Non-pigmented ciliary epithelial cell (primary cell): ENCODE measurements at places on chromosomes 7 and 10.

GRCh38 chr7:12633582-12633981 lies 53.9 kb upstream of the ARL4A start:
- DNase-seq: no peak

- DNase-seq: no peak
Observed at GRCh38 chr7:137417464-137417863, 73.9 kb upstream of the PTN start.

DNA sequence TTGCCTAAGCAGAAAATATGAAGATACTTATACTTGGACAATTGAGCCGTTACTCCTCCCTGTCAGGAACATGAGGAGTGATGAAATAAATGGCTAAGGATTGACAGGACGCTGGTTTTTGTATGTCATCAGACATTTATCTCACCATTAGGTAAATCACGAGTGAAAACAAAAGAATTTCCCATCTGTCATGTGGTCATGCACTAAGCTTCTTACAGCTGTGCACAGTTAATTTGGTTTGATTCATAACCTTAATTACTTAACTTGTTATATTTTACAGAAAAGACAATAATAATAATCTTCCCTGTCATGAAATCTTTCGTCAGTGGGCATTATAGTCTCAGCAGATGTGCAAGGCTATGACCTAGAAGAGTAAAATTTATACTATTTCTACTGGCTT lies 266.5 kb downstream of the HGF start:
- no peak for DNase-seq

GRCh38 chr7:32179567-32179966 lies 109.4 kb upstream of the PDE1C start:
- no peak for DNase-seq

- no peak for DNase-seq
Observed at GRCh38 chr10:107665459-107665858, 501.0 kb upstream of the SORCS1 start.

DNA sequence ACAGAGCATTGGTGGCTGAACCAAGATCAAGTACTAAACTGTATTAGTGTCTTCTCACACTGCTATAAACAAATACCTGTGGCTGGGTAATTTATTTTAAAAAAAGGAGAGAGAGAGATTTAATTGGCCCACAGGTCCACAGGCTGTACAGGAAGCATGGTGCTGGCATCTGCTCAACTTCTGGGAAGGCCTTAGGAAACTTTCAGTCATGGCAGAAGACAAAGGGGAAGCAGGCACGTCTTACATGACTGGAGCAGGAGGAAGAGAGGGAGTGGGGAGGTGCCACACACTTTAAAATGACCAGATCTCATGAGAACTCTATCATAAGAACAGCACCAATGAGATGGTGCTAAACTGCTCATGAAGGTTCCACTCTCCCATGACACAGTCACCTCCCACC lies 95.2 kb upstream of the JCAD start:
- no peak for DNase-seq

GRCh38 chr10:1378473-1378872 lies 322.3 kb downstream of the WDR37 start:
- no peak for DNase-seq
